Suprapubic skin (tissue), 4 donors: ENCODE measurements at places on chromosomes 5 and 9. TPM values are rescaled to one million over a fixed set of nuclear protein-coding genes. Genes with fewer than 3 reads are reported as not detected.

- no peak for DNase-seq
Measured at GRCh38 chr5:63401436-63402046, 560.7 kb downstream of the HTR1A start.

DNA sequence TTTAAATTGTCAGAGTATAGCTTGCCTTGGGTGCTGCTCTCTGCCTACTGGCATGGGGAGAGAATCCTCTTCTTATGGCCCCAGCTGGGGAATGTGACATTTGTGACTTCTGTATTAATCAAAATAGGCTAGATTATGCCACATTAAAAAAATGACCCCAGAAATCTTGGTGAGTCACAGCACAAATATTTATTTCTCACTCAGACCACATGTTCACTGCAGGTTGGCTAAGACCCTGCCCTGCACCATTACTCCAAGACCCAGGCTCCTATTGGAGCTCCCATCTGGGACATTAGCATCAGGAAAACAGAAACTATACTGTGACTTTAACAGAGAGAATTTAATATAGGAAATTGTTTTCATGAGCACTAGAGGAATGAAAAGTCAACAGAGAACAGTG lies 16.6 kb upstream of the WHRN start:
- no peak for DNase-seq

- DNase-seq = no peak
Measured at GRCh38 chr9:33815781-33816180, 1.2 kb upstream of the UBE2R2 start.

- no peak for DNase-seq
Measured at GRCh38 chr5:75049456-75050351, 2.7 kb downstream of the GCNT4 start.

- no peak for DNase-seq
Measured at GRCh38 chr5:158623971-158624370, 475.7 kb downstream of the EBF1 start.

DNA sequence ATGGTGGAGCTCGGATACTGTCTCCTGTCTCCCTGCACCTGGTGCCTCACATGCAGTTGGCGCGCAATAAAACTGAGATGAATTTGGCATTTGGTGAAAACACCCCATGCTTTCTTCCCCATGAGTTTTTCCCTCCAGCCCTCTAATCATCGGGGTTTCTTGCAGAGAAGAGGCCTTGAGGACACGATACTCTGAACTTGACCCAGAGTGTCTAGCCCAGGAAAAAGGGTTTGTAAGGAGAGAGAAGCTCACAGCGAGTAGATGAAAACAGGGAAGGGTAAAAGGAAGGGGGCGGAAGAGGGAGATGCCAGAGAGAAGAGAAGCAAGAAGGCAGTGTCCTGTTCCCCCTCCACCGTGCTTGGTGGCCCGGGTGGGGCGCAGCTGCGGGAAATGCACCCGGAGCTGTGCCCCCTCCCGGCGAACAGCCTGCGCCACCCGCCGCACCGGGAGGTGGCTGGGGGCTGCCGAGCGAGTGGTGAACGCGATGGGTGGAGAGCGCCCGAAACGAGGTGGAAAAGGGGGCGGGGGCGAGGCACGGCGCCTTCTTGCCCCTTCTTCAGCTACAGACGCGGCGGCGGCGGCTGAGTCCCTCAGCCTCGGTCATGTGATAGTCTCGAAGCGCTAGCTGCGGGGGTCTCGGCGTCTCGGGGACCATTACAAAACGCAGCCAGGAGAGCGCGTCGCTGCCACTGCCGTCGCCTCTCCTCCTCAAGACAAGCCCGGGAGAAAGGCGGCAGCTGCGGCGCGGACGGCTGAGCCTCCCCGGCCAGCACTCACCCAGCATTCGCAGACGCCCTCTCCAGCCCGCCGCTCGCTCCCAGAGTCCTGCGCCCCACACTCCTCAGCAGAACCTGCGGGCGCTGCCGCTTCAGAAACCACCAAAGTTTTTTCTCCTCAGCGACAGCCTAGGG lies 1.1 kb upstream of the FOXB2 start:
- DNase-seq = no peak

GRCh38 chr5:159915904-159916840 lies at the start of gene ADRA1B:
Gene ADRA1B, plus strand, starts transcription at chr5:159916482. Its CDS starts 424 bp downstream, at chr5:159916906.
- DNase-seq = peak; percentile 75

GRCh38 chr9:95573463-95573862 lies 56.7 kb upstream of the PTCH1 start:
- DNase-seq = no peak

GRCh38 chr5:100905259-100905914 lies 2.3 kb upstream of the ST8SIA4 start:
- no peak for DNase-seq

DNA sequence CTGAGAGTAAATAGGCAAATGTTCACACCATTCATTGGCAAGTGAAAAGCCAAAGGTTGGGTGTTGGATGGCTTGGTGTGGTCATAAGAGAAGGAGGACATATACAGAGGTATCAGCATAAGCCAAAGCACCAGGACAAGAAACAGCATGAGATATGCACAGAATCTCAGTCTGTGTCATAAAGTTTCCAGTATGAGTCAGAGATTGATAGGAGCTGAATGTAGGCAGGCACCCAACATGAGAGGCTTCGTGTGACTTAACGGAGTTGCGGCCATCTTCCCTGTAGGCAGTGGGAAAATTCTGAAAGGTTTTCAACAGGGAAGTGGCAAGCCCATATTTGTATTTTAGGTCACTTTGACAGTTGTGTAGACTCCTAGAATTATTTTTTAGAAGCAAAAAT lies 54.5 kb downstream of the SNCAIP start:
- DNase-seq = no peak

DNA sequence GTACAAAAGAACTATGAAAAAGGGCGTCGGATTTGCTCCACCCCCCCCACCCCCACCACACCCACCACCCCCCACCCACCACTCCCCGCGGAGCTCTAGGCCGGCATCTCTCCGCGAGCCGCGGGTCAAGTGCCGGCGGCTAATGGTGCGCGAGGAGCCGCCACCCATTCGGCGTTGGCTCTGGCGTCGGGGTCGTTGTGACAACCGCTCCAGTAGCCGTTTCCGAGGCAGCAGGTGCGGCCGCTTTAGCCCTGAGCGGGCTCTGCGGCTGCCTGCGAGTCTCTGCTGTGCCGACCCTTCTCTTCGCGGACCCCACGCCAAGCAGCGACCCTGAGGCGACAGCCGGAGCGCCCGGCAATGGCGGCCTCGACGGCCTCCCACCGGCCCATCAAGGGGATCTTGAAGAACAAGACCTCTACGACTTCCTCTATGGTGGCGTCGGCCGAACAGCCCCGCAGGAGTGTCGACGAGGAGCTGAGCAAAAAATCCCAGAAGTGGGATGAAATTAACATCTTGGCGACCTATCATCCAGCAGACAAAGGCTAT lies at the start of gene PPP1R2B:
Gene PPP1R2B (plus strand): TSS at position 90 of the 546 bp plus-strand sequence. CDS start 268 bp downstream, at position 358.
- no peak for DNase-seq

- no peak for DNase-seq
Measured at GRCh38 chr5:35884191-35884769, 27.6 kb downstream of the IL7R start.

The LECT2 gene
- total RNA-seq = not detected

The C9 gene
- total RNA-seq = not detected

The NDUFA8 gene
- 16.3 TPM for total RNA-seq

The RASEF gene
- total RNA-seq = 3.4 TPM

The KCNMB1 gene
- 3.7 TPM for total RNA-seq

The ACTBL2 gene
- total RNA-seq = not detected
